Osteoblast (primary cell): ENCODE measurements at places on chromosomes 11 and 22.

GRCh38 chr22:28112548-28113043 is 193.5 kb upstream of the PITPNB start:
- DNase-seq = peak; percentile 47

- peak; percentile 79 for DNase-seq
Observed at GRCh38 chr11:76659672-76660532, 10.6 kb downstream of the LRRC32 start.

DNA sequence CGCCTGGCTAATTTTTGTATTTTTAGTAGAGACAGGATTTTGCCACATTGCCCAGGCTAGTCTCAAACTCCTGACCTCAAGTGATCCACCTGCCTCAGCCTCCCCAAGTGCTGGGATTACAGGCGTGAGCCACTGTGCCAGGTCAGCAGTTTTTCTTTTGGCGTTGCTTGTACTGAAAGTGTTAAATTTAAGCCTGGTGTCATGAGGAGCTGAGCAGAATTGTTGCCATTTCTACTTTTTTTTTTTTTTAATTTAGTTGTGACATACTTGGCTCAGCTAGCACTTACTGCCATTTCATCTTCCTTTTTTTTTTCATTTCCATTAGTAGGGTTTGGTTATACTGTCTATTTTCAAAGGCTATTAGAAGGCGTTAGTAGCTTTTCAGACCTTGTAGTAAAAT is 10.7 kb downstream of the TAB1 start:
- no peak for DNase-seq

GRCh38 chr11:35142481-35143075 is 3.6 kb downstream of the CD44 start:
- DNase-seq = peak; percentile 88

- DNase-seq = no peak
Observed at GRCh38 chr11:75853971-75854370, 39.0 kb downstream of the UVRAG start.

GRCh38 chr22:43853328-43853931 is 8.9 kb downstream of the SULT4A1 start:
- peak; percentile 65 for DNase-seq

- DNase-seq = no peak
Observed at GRCh38 chr11:110513259-110513801, 83.6 kb downstream of the FDX1 start.

DNA sequence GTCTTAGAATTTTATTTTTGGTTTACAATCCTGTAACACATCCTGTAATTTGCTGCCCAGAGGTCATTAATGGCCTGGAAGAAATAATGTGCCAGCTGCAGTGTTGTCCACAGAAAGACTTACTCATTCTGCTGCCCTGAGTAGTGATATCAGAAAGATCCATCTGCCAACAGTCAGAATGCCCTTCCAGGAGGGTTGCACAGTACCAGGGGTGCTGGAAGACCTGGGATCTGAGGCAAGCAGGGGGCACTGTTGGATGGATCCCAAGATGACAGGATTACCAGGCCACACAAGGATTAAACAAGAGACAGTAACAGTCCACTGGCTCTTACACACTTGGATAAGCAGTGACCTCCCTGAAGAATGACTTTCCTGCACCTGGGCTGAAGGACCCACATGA is 93.8 kb upstream of the TOP3B start:
- DNase-seq = no peak
